ENCODE measurements at places on chromosomes 11 and 22.

DNA sequence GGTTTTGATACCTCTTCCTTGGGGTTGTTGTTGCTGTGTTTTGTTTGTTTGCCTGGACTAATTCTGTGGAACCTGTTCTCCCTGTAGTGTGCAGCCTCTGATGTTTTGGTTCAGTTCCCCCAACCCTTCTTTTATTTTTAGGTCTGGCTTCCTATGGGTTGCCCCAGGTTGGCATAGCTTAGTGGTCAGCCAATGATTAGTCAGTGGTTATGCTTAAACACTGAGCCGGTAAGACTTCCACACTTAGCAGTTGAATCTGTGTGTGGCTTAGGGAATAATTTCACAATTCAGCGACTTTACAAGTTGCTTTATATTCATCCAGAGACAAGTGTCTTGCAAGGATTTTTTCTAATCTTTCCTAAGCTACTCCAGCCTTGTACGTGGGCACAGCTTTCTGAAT is 78.6 kb upstream of the CLPB start:
- no peak for DNase-seq

DNA sequence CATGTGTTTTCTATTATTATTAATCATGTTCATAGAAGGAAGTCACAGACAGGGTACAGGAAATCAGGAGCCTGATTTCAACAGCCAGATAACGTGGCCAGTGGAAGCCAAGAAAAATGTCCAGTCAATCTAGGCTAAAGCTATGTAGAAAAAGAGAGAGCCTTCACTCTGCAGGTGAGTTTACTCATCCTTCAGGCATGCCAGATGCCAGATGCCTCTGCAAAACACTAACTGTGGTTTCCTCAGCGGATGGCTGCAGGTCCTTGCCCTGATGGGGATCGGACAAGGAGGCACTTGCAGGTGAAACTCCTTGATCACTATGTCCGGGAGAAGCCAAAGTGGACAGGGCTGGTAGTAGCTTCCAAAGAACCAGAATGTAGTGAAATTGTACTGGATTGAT is 962.3 kb upstream of the RAG2 start:
- no peak for DNase-seq

- DNase-seq: no peak
Observed at GRCh38 chr11:2209900-2210321, 38.3 kb upstream of the TH start.

DNA sequence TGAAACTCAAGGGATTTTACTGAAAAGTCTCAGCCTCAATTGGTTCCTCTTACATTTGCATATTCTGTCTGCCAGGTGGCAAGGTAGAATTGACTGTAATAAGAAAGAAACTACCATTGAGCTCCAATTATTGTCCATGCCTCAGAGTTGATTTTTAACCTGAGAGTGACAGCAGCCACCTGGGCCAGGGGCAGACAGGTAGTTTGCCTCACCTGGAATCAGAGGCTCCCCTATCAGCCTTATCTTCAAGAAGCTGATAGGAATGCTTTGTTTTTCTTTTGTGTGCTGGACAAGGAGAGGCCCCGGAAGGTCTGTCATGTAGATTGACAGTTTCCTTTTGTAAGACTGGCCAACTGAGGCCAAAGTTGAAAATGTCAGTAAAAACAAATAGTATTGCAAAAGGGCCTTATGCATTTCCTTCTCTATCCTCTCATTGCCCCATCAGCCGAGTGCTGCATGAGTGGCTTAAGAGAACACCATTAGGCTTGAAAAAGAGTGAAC is 34.1 kb downstream of the CD44 start:
- DNase-seq: no peak

DNA sequence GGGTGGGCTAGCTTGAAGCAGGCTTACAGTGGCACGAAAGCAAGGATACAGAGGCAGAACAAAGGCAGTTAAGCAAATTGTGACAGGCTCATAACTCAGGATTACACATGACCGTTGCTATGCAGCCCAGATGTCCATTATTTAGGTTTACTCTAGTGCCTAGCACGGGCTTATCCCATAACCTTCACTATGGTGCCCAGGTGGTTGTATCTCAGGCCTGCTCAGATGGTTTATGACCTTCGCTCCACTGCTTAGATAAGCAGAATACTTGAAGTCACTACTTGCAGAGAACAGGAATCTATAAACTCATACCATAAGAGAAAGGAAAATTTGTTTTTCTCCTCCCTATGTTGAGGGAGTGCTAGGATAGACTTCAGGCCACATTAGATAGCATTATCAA is 9.0 kb downstream of the OR6M1 start:
- no peak for DNase-seq

DNA sequence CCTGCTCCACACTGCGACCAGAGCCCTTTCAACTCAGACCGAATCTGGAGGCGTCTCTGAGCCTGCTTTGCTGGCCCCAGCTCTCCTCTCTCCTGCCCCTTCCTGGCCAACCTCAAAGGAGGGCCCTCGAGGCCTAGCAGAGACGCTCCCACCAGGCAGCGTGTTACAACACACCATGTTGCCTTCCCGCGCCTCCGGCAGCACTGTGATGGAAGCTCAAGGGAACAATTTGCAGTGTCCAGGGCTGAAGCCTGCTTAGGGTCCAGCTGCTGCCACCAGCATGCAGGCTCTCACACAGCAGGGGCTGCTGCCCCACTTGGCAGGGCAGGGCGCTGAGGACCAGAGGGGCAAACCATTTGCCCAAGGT is 18.4 kb downstream of the LINC01488 start:
- DNase-seq: peak; percentile 52

DNA sequence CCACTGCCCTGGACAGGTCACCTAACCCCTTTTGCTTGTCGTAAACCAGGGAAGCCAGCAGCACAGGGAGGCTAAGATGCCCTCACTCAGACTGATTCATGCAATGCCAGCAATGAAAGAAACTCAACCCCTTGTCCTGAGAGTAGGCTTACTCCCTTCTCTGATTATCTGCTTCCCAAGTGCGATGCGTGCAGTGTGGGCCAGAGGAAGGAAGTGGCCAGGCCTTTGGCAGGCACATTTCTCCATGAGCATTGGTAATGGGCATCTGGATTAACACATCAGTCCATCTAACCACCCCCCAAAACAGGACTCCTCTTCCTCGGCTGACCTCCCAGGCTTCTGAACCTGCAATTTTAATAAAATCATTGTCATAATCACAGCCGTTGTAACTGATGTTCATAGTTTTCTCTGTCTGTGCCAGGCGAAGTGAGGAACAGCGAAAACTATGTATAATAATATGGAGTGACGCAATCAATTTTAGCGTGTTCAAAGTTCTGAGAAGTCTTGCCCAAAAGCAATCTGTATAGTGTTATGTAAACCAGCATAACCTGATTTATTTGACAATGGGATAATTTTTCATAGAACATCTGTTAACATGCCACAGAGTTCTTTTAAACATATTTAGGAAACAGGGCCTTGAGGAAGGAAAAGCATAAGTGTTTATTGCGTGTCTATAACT is 33.9 kb downstream of the TST start:
- no peak for DNase-seq

GRCh38 chr11:31974366-31975136 is 116.3 kb upstream of the RCN1 start:
- DNase-seq: no peak

DNA sequence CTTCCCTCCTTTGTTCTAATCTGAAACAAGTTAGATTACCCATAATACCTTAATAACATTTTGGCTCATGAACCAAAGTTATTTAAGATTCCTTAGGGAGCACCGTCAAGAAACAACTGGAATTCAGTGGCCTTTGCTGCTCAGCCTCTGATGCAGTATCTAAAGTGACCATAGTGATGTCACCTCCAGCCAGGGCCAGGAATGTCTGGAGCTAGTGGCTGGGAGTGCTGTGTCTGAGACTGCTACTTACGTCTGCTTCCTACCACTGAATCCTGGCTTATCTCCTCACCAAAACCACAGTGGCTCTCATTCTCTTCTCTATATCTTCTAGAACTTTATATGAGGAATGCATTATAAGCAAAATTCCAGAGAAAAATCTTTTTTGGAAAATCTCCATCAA is 658.0 kb downstream of the DLG2 start:
- DNase-seq: no peak

DNA sequence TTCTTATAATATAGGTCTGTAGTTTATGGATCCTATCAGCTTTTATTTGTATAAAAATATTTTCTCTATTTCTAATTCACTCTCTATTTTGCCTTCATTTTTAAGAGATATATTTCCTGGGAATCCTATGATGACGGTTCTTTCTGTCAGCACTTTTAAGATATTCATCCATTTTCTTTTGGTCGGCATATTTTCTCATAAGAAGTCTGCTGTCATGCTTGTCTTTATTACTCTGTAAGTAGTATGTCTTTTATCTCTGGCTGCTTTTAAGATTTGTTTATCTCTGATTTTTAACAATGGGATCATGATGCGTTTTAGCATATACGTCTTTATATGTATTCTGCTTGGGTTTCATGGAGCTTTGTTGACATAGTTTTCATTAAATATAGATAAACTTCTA is 175.5 kb downstream of the SNX19 start:
- no peak for DNase-seq

- no peak for DNase-seq
Observed at GRCh38 chr11:48022445-48022844, 42.1 kb downstream of the PTPRJ start.

GRCh38 chr11:82533628-82534327 is 199.9 kb downstream of the FAM181B start:
- no peak for DNase-seq

- no peak for DNase-seq
Observed at GRCh38 chr11:416757-417621, 2.2 kb upstream of the SIGIRR start.

DNA sequence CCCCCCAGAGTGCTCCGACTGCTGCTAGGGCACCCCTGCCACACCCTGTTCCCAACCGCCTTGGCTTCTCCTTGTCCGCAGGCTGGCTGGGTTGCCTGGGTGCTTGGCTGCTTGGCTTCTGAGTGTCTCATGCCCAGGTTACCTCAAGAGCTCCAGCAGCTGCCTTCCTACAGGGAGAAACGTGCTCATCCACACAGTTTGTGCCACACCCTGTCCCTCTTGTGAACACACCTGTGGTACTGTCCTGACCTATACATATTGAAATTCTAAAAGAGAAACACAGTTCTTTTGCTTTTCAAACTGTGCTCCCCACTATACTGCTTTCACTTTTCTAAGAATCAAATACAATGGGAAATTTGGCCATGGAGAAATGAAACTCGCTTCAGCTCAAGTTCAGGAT is 191.4 kb downstream of the DBX1 start:
- DNase-seq: no peak

DNA sequence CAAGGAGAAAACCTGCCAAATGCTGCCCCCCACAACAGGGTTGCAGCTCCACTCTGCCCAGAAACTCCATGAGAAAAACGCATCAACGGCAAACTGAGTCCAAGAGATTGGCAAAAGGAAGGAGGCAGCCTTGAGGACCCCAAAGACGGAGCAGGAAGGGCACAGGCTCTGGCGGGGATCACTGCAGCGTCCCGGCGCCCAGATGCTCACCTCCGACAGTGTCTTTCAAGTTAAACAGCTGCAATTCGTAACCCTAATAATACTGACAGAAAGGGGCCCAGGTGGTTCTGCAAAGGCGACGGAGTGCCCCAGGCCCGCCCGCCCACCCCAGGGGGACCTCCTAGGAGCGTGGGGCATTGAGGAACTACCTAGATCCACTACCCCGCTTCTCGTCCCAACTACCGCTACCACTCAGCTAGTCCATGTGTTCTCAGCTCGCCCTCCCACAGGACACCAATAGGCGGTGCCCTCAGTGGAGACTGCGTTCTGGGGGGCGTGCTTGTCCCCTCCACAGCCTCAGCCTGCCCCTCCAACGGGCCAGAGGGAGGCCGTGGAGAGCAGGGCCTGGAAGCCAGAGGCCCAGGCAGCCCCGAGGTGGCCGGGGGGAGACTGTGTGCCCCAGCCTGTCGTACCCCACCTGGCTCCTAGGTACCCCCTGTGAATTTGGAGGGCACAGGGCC is 127.4 kb downstream of the PHF21B start:
- no peak for DNase-seq

DNA sequence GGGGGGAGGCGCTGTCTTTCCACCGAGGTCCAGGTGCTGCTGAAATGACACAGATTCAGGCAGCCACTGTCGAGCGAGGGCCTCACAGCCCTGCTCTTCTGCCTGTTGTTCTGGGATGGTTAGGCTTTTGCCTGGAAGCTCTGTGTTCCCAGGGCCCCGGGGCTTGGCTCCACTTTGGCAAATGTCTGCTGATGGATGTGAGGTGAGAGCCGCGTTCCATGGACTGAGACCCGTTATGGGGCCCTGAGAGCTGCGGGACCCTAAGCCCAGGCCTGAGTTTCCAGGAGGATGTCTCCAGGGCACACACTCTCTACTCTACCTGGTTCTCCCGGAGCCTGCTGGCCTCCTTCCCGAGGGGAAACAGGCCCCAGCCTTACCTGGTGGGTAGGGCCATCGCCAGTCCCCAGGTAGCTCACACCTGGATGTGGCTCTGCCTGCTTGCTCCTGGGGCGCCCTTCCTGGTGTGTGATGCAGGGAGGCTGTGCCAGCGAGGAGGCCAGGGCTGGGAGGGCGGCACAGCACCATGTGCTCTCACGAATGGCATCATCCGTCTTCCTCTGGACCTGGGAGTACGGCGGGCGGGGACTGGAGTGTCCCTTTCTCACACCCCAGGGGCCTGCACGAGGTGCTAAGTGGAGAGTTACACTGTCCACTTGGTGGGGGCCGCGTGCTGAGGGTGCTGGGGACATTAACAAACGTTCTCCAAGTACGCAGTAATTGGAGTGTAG is 435.5 kb downstream of the TBC1D22A start:
- DNase-seq: no peak

GRCh38 chr11:109507836-109508561 is 86.0 kb downstream of the C11orf87 start:
- DNase-seq: no peak

DNA sequence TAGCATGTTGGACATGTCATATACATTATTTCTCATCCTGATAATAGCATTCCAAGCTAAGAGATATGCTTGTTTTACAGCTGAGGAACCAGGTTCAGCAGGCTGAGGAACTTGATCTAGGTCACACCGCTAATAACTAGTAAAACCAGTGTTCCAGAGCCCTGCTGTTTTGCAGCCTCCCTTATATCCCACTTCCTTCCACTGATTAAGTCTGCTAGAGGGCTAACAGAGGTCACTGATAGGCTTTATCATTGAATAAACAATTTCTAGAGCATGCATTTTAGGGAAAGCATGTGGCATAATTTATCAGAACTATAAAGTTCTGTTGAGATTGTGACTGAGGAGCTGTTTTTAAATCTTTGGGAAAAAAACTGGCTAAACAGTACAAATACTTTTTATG is 54.0 kb downstream of the UVRAG start:
- no peak for DNase-seq

DNA sequence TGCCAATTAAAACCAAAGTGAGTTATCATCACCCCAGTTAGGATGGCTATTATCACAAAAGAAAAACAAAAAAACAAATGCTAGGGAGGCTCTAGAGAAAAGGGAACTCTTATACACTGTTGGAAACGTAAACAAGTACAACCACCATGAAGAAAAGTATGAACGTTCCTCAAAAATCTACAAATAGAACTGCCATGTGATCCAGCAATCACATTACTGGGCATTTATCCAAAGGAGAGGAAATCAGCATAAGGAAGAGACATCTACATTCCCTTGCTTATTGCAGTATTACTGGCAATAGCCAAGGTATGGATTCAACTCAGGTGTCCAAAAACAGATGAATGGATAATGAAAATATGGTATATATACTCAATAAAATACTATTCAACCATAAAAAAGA is 1145.1 kb downstream of the LRRC4C start:
- no peak for DNase-seq
